ENCODE measurements at places on chromosomes 7 and 10.
A peak's percentile ranks its signal among the peaks of the same experiment; 100 is the strongest.

- no peak for DNase-seq
Observed at GRCh38 chr7:134736381-134736780, 43.1 kb upstream of the CALD1 start.

DNA sequence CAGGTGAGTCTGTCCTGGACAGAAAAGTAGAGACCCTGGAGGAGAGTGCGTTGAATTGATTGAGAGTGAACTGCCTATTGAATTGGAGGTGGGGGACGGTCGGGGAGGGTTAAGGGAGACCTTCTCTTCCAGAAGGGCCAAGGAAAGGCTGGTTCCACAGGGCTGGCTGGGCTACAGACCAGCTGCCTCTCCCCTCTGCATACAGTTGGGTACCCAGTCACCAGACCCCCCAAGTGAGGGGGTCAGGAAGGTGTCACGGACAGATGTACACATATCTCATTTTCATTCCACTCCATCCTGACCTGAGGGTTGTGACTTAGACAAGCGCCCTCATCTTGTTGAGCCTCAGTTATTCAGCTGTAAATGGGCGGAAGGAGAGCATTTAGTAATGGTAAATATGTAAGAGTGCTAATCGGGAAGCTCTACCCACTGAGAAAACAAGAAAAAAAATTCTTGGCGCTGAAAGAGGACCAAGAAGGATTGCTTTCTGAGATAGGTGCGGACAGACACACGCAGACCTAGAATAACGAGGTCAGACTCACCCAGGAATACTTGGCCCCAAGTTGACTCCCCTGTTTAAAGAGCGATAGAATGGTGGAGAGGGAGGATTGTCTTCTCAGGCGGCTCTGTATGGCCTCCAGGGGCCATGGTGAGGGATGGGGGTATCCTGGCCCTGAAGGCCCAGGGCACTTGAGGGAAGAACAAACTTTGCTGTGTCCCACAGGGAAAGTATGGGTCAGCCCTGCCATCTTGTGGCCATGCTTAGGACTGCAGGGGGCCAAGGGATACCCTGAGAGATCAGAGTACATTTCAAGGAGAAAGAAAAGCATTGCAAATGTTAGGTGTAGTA lies 7.2 kb upstream of the MBL2 start:
- peak; percentile 3 for DNase-seq

DNA sequence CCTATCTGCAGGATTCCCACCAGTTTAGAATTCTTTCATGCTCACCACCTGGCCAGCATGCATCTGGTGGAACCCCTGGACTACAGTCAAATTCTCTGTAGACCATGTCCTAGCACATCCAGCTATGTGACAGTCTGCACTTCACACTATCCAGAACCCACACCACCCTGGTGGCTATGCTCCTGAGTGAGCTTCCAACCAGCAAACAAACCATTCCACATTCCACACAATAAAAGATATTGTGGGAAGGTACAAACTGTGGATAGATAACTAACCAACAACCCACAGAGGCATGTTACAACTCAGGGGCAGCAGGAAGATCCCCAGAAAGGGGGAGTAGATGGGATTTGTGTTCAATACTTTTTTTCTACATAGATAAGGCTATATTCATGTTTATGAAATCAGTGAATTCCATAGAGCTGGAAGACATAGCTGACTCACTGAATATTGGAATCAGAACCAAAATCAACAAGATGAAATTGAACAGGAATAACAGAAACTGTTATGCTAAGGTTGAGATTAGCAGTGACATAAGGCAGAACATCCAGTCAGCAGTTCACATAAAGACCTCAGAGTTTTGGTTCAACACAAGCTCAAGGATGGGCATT lies 72.5 kb downstream of the LRRC17 start:
- DNase-seq, result no peak

DNA sequence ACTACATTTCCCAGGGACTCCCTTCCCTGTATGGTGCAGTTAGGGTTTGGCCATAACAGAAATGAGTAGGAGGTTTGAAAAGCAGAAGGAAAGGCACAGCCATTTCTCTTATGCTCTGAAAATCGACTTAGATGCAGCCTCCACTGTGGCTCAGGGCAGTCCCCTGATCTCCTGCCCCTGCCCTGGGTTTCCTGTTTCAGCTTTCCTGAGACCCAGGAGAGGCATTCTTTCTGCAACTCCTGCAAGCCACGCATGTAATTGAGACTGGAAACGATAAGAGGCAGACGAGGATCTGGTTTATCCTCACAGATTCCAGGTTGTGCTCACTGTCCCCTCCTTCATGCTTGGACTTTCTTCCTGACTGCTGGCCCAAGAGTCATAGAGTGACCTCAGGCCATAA lies 461.2 kb upstream of the VSTM2A start:
- DNase-seq, result no peak

GRCh38 chr10:30436191-30436611 lies 2.2 kb downstream of the MAP3K8 start:
- no peak for DNase-seq

GRCh38 chr7:137538361-137538762 lies 194.8 kb upstream of the PTN start:
- no peak for DNase-seq

DNA sequence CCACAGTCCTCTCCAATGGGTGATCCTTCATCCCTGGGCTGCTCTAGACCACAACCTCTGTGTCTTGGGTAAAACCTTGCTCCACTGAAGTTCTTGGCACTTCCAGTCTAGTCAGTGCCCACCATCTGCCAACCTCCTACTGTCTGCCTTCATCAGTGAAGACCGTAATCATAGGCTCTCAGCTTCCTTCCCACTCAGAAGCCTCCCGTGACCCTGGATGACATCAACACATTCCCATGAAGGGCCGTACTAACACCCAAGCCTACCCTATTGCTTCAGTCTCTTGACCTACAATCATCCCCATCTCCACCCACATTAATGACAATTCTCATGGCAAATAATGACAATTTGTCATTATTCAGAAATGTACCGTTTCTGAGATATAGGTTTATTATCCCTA lies 27.6 kb upstream of the GARS1 start:
- no peak for DNase-seq

- DNase-seq, result no peak
Observed at GRCh38 chr10:123538401-123539320, 127.5 kb upstream of the GPR26 start.

GRCh38 chr7:128920913-128921582 lies 10.5 kb upstream of the KCP start:
- no peak for DNase-seq

DNA sequence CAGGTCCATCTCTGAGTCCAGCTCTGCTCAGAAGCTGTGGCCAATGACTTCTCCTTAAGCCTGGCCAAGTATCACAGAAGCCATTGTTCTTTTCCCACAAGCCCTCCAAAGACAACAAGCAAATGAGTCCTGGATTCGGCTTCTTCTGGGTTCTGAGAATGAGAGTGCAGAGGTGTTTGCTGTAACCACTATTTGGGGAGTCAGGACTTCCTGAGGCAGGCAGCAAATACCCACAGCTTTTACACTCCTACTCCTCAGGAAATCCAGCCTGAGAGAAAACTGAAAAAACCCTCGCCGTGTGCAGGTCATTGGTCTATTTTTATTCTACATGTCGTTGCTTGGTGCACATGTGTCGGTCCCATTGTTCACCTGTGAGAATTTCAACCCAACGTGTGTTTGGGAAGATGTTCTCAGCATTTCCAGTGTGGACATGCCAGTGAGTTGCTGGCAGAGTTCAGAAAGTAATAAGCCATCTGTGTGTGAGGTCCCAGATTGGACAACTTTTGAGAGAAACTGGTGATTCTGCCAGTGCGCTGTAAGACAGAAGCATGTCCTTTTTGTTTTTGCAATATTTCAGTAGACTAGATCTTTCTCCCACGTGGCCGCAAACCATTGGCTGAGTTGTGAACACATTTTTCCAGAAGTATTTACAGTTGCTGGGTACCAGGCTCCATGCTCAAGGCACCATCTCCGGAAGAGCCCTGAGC lies 121.6 kb upstream of the LYZL2 start:
- DNase-seq, result no peak

- DNase-seq, result no peak
Observed at GRCh38 chr10:116272440-116273283, at the start of gene GFRA1. GFRA1 (minus strand) TSS chr10:116273206; CDS start chr10:116272029, 1,177 bp downstream.

GRCh38 chr7:70512144-70512543 lies 619.8 kb upstream of the GALNT17 start:
- no peak for DNase-seq

GRCh38 chr7:55127622-55128081 lies 108.8 kb downstream of the EGFR start:
- DNase-seq, result no peak

Data from effector CD8-positive, alpha-beta T cell (primary cell).